ENCODE measurements at places on chromosomes 12 and 14.

DNA sequence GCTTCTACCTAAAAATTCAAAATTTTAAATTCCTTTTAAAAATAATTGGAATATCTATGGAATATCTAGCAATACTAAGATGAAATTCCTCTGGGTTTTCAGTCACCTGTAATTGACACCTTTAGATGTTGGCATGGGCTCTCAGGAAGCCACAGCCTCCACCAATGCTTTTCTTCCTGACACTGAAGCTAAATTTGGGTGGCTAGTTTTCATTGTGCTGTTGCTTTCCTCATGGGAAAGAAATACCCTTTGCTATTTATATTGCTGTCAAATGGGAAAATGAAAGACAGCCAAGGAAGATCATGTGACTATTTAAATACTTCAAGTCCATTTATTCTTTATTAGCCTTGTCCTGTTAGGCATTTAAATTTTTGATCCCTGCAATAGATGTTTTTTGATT lies 313.0 kb downstream of the NAV3 start:
- DNase-seq: no peak

- no peak for DNase-seq
Observed at GRCh38 chr12:123113026-123113425, 37.9 kb downstream of the PITPNM2 start.

DNA sequence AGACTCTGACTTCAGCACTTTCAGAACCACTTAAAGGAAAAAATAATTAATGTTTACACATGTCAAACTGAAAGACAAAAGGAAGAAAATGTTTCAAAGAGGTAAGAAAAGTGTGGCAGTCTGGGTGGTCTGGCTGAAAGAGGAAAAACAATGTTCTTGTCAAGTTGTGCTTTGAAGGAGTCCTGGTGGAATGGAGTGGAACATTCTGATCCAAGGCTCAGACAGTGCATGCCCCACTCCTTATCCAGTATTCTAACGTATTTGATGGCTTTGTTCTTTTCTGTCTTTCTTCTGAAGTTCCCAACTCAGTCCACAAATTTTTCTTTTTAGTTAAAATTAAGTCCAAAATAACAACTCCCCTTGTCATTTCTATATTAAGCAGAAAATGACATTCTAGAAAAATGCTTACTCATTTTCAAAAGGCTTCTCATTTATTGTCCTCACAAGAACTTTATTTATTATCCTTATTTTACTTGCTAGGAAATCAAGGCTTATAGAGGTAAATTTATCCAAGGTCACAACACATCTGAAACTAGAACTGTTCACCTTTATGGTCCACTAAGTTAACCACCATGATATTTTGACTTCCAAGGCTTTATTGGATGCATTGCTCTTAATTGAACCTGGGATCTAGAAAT lies 121.7 kb upstream of the NAP1L1 start:
- DNase-seq: no peak

DNA sequence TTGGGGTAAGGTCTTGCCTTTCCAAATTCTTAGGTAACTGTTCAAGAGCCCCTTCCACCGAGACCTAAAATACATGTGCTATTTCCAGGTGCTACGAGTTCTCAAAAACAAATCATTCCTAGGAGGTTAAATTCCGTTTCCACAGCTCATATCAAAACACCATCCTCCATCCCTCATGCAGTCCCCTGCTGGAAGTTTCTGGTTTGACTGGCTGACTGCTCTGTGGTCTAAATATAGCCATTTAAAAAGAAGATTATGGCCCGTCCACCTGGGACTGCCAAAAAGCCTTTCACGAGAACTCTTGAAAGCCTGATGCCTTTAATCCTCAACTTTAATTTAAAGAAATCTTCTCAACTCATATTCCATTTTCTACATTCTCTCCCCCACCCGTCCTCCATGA lies 201.5 kb upstream of the MYL2 start:
- no peak for DNase-seq

DNA sequence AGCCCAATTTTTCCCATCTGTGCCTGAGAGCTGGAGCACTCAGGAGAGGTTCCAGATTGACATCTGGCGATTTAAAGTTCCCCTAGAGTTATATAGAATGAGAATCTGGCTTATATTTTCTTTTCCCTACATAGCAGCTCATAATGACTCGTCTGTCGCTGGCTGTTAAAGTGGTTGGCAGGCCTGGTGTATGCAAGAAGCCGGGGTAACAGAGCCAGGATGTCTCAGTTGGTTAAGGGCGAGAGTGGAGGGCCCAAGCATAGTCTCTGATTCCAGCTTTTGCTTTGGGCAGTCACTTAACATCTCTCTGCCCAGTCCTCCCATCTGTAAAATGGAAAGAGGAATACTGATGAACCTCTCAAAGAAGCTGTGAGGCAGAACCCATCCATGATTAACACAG lies 751.6 kb downstream of the NOVA1 start:
- DNase-seq: no peak

GRCh38 chr12:88833641-88834116 lies 253.4 kb upstream of the KITLG start:
- DNase-seq: no peak

DNA sequence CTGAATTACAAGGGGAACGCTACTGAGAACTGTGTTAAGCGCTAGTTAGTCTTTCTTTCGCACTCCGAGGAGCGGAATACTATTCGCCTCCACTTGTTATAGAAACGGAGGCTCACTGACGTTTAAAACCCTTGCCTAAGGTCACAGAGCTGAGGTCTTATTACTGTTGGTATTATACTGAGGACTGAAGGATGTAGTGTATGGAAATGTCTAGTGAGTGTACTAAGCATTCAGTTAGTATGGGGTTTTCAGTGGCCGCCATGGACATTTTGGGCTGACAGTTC lies 826 bp downstream of the ACADS start:
- no peak for DNase-seq

GRCh38 chr12:99444859-99445316 lies 202.7 kb upstream of the GARIN6 start:
- DNase-seq: no peak

DNA sequence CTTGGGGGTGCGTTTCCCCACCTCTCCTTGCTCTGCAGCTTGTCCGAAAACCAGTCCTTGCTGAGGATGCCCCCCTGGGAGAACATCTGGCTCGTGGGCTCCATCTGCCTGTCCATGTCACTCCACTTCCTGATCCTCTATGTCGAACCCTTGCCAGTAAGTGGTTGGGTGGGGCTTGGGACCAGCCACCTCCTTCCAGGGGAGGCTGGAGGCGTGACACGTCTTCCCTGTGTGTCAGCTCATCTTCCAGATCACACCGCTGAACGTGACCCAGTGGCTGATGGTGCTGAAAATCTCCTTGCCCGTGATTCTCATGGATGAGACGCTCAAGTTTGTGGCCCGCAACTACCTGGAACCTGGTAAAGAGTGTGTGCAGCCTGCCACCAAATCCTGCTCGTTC lies 57.5 kb downstream of the ANAPC7 start:
- no peak for DNase-seq

DNA sequence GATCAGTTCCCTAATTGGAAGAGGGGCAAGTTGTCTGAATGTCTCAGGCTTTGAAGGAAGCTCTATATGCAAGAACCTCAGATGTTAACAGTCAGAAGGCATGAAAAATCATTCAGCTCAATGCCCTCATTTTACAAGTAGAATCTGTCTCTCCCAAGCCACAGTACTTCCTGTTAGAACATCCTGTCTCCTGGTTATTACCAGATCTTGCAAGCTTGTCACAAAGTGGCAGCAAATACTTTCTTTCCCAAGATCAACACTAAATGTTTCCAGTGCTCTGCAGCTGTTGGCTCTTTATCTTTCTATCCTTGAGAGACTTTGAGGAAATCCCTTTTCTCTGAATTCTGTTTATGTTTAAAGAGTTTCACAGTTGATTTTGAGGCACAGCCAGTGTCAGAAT lies 235.5 kb downstream of the AKAP6 start:
- no peak for DNase-seq
